ENCODE measurements at places on chromosomes 7 and 10.
A peak's percentile ranks its signal among the peaks of the same experiment; 100 is the strongest.

- DNase-seq, result no peak
Measured at GRCh38 chr10:118570591-118570990, 24.9 kb downstream of the PRLHR start.

DNA sequence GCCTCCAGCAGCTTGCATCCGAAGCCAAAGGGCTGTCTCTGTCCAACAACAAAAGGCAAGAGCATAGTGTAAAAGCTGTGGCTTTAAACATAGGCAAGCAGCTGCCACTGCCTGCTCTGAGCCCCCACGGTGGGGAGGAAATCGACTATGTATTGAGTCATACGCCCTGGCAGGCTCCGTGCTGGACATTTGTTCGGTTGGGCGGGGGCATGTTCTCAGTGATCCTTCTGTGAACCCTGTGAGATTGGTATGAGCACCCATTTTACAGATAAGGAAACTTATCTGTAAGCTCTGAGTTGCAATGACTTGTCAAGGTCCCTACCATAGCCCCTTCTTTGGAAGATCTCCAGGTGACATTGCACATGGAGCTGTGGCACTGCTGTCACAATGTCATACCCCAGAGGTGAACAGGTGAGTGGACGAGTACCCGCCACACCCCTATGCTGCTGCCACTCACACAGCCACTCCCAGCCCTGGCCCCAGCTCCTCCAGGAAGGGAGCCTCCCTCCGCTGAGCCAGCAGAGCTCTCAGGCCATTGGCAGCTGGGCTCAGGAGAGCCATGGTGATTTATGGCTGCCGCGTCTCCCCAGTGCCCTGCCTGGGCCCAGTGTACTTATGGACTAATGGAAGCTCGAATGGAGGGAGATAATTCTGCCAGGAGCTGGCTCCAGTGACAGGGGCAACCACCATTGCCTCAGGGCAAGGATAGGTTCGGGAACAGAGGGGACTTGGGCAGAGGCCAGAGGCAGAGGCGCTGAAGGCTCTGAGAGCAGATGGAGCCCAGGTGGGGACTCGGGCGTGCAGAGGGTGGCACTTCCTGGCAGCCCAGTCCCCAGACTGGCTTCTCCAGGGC is 43.7 kb downstream of the UNC5B start:
- DNase-seq, result no peak

DNA sequence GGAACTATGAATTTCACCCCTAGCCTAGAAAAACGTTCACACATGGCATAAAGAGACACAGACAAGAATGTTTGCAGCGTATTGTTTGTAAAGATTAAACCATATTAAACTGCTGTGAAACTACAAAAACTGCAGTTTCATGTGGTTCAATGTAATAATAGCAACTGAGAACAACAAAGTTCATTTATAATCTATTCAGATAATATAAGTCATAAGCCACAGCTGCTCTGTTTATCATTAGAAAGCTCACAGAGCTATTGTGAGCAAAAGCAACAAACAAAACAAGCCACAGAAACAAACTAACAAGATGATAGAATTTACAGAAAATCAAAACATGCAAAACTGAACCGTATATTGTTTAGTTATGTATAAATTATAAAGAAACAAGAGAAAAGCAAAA is 113.5 kb downstream of the AHR start:
- DNase-seq, result no peak

DNA sequence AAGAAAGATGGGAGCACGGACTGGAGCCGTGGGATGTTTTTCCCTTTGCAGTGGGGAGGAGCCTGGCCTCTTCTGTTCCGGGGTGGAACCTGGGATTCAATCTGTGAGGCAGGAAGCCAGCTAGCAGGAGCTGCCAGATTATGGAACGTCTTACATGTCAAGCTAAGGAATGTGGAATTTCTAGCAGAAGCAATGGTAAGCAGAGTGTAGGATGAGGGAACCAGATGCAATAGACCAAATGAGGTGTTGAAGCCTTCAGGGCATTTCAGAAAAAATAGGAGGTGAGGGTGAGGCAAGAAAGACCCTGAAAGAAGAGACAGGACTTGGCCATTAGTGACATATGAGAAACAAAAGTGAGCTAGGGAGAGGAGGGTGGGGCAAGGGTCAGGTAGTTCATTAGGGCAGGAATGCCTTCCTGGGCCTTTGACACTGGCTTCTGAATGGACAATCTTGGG is 105.5 kb downstream of the CHN2 start:
- DNase-seq, result no peak

DNA sequence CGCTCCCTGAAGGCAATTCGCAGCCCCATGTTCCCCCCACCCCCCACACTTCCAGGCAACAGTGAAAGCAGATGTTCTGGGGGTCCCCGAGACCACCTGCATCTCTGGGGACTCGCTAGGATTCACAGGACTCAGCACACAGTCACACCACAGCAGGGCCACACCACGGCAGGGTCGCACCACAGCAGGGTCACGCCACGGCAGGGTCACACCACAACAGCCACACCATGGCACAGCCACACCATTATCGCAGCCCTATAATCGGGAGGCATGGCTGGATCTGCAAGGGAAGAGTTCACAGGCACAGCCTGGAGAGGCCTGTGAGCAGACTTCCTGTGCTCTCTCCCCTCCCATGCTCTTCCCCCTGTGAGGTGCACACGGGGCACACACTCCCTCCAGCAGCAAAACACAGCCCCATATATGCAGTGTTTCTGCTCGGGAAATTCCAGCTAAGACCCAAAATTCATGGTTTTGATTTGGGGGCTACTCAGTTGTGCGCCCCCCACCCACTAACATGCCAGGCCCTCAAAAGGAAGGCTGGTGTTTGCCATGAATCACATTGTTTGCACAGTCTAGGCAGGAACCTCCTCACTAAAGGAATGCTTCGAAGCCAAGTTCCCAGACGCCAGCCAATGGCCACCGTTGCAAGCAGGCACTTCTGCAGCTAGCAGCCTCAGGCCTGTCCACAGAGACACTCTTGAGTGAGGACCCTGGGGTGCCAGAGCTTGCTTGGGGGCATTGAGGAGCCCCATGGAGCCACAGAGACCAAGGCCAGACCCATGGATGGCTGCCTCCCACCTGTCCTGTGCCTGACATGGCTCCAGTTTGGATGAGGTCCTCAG is 7.0 kb upstream of the DPYSL4 start:
- DNase-seq, result no peak

- no peak for DNase-seq
Measured at GRCh38 chr7:76364198-76364584, 5.4 kb upstream of the YWHAG start.

DNA sequence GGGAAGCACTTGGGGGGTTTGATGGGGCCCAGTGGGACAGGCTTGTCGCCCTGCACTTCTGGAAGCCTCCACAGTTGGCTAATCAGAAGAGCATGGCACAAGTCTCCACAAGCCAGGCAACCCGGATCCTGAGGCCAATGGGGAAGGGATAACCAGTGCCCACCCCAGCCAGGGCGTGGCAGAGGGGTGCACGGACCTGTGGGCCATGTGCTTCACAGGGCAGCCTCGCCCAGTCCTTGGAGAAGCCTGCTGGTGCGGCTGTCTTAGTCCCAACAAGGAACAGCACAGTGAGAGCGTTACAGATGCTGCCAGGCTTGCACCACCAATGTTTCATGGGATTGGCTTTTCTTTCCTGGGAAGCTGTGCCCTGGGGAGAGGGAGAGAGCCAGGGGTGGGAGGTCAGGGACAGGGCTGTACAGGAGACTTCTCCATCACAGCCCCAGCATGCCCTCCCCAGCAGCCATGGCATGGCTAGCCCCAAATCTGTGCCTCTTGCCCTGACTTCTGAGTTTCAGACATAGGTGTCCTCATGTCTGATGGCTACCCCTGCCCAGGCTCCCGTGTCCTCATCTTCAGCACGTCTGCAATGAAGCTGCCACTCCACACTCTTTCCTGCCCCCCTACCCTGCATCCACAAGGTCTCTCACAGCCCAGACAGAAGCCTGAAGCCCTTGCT is 116.0 kb downstream of the PTPN20 start:
- DNase-seq, result no peak

DNA sequence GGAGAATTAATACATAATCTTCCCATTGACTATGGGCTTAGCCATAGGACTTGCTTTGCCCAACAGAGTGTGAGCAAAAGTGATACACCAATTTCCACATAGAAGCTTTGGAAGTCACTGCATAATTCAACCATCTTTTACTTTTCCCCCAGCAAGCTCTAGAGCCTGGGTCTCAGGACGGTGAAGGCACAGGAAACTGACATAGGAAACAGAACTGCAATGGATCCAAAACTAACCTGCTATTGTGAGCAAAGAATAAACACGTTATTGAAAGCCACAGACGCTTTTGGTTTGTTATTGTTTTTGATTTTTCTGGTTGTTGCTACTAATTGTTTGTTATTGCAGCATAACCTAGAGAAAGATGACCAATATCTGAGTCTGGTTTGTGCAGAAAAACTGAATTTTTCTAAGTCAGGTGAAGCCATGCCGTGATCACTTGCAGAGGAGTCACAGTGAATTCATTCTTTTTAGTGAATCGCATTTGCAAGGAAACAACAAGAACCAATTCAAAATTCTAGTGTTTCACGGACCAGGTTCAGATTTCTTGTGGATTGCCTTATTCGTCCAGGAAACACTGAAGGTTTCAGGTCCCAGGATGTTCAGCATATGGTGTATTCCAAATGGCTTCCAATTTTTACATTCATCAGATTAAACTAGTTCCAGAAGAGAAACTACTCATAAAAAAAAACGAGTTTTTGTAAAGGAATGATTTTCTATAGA is 52.8 kb downstream of the CUBN start:
- DNase-seq, result no peak

DNA sequence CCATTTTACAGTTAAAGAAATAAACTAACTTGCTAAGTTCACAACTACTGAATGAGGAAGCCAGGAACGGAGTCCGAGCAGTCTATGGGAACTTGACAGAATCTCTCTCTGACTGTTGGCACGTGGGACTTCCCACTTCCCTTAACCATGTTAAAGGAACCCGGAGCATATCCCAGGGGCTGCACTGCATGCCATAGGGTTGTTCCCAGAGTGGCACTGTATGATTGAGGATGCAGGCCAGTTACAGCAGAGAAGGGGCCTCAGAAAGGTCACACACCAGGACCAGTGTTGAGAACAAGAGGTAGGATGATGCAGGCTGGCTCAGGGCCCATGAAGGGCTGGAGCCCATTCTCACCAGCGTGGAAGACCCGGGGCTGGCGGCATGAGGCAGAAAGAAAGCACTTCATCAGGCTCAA is 201.8 kb downstream of the NSUN6 start:
- DNase-seq, result no peak

- no peak for DNase-seq
Measured at GRCh38 chr10:69636626-69637605, 6.9 kb downstream of the FAM241B start.

GRCh38 chr10:69489506-69490090 is 38.3 kb downstream of the TSPAN15 start:
- DNase-seq, result no peak

DNA sequence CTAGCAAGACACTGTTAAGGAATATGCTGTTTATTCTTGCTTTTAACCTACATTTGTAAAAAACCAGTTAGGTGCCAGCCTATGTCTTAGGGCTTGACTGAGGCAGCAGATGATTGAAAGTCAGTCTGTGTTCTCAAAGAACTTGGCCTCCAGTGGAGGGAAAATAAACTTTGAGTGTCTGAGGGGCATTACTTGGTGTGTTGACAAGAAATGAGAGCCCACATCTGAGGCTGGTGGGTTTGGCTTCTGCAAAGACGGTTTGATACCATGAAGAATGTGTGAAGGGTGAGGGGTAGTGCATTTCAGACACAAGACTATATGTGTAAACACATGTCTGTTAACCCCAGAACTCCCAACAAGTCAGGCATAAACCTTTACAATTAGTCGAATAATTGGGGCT is 28.5 kb downstream of the CCSER2 start:
- no peak for DNase-seq

GRCh38 chr10:35768011-35768410 is 125.9 kb upstream of the FZD8 start:
- no peak for DNase-seq

DNA sequence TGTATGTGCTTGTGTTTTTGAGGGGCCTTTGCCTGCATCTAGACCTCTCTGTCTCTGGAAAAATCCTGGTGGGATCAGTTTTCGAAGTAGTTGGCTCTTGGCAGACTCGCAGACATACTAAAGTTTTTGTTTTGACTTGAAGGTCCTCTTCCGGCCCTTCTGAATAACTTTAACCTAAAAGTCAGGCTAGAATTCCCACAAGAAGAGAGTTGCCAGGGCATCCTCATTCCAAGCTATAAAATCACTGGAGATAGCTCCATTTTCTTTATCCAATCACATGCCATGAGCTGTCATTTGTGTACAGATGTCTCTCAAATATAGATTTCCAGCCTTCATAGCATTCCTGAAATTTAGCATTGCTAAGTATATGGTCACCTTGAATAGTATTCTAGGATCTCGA is 967.8 kb downstream of the LRMDA start:
- no peak for DNase-seq

DNA sequence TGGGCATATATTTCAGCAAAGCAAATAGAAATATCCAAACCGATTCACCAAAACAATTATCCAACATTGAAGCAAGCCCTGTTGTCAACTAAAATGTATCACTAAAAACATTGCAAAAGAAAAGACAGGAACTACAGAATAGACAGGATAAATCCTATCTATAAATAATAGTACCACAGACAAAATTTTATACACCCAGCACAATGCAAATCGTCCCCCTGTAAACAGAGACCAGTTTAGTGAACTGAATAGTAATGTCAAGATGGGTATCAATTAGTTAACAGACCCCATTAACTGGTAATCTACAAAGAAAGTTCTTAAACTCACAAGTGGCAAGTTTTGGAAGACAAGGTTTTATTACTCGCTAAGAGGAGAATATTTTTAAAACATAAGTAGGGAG is 4.0 kb downstream of the ZC3HAV1 start:
- DNase-seq, result no peak

DNA sequence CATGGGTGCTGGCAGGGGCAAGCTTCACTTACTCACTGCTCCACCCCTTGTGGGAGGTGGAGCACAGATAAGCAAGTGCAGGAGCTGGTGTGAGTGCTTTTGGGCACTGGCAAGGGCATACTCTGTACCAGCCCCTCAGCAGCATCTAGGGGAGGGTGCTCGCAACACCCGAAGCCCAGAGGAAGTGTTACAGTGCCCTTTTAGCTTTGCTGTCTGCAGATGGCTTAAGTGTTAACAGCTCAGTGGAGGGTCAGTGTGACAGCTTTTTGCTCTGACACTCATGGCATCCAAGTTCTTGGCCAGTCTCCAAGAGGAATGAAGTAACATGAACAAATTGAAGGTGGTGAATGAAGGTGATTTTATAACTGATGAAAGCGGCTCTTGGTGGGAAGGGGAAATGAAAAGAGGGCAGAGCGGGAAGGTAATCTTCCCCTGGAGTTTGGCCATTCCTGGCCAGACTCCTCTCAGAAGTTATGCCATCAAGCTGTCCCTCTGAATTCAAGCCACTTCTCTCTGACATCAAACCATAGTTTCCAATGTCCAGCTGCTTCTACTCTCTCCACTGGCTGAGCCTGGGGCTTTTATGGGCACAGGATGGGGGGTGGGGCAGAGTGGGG is 862.5 kb downstream of the KCNMA1 start:
- no peak for DNase-seq

GRCh38 chr7:135862586-135863340 is 114.2 kb upstream of the FAM180A start:
- DNase-seq, result no peak

GRCh38 chr10:45373576-45374349 is at the start of gene ALOX5:
ALOX5 (plus strand) TSS chr10:45374216; CDS start chr10:45374280, 64 bp downstream.
- peak; percentile 85 for DNase-seq

- DNase-seq, result no peak
Measured at GRCh38 chr10:43622038-43622437, 15.8 kb downstream of the ZNF485 start.

GRCh38 chr10:89393898-89394297 is 1.5 kb downstream of the IFIT1 start:
- DNase-seq, result no peak

- DNase-seq, result no peak
Measured at GRCh38 chr10:123463181-123463580, 203.0 kb upstream of the GPR26 start.
